GM10248 (cell line): ENCODE measurements at places on chromosomes 6 and 20.

GRCh38 chr6:156849806-156850205 is 72.6 kb downstream of the ARID1B start:
- no peak for DNase-seq

- DNase-seq = peak; percentile 61
These were observed 82.4 kb upstream of the TAB2 start for GRCh38 chr6:149235130-149235561.

GRCh38 chr20:4192378-4193068 is 177.2 kb upstream of the RNF24 start:
- no peak for DNase-seq

- DNase-seq = no peak
These were observed 2.5 kb downstream of the NECAB3 start for GRCh38 chr20:33671573-33672288.

- no peak for DNase-seq
These were observed 90.6 kb downstream of the DNAH8 start for GRCh38 chr6:38805692-38806091.

- DNase-seq = peak; percentile 82
These were observed 13.8 kb upstream of the GTF3C6 start for GRCh38 chr6:110944681-110945151.

GRCh38 chr6:106051226-106051625 is 34.9 kb upstream of the PRDM1 start:
- DNase-seq = no peak

DNA sequence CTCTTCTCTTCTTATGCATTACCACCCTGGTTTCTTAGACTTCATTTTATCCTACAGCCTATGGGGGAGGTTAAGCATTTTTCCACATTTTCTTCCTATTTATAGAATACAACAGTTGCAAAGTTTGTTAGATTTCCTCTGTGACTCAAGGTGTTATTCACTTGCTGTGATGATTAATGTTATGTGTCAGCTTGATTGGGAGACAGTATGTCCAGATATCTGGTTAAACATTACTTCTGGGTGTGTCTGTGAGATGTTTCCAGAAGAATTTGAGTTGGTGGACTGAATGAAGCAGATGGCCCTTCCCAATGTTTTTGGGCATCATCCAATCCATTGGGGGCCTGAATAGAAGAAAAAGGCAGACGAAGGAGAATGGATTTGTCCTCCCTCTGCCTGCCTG is 131.3 kb downstream of the C6orf118 start:
- DNase-seq = no peak

DNA sequence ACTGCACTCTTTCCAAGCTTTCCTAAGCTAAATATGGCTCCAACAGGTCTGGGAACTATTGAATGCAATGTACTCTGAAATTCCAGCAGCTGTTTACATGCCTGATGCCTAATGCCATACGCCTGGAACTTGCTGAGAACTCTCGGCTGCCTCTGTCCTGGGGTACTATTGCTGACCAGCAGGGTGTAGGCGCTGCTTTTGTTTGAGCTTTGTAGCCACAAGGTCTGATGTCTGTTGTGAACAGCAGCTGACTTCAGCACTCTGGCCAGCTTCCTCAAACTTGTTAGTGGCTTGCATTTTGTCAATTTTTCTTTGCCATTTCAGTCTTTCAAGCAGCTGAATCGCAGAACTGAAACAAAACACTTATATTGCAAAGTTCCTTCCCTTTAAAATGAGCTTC is 26.7 kb downstream of the SAYSD1 start:
- DNase-seq = no peak

DNA sequence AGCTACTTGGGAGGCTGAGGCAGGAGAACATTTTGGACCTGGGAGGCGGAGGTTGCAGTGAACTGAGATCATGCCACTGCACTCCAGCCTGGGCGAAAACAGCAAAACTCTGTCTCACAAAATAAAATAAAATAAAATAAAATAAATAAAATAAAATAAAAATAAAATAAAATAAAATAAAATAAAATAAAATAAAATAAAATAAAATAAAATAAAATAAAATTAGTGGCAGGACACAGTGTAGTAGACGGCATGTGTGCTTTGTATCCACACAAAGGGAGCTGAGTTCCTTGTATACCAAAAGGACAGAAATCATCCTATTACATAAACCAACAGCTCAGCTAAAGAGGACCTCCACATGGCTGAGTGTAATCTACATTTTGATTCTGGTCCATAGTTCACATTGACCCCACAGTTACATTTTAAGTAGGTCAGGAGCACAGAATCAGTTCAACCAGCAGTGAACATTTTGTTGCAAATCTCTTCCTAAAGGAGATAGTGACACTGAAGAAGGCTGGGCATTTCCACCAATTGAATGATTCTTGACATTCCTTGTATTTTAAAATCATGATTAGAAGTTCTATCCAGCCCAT is 91.7 kb upstream of the MAP7 start:
- DNase-seq = no peak

GRCh38 chr6:119066517-119066916 is 11.9 kb downstream of the FAM184A start:
- no peak for DNase-seq

- no peak for DNase-seq
These were observed 5.1 kb downstream of the FARS2 start for GRCh38 chr6:5266423-5266822.

DNA sequence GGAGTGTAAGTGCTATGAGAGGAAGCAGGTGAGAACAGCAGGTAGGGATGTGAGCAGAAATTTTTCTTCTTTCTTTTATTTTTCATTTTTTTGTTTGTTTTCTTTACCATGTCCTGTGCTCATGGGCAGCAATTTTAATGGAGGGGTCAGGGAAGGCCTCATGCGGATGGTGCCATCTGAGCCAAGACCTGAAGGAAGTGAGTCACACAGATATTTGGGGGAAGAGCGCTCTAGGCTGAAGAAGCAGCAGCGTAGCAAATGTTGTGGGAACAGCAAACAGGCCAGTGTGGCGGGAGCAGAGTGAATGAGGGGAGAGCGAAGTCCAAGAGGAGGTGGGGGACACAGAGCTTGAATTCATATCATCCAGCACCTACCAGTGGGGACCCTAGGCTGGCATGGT is 12.7 kb downstream of the SPDEF start:
- no peak for DNase-seq

DNA sequence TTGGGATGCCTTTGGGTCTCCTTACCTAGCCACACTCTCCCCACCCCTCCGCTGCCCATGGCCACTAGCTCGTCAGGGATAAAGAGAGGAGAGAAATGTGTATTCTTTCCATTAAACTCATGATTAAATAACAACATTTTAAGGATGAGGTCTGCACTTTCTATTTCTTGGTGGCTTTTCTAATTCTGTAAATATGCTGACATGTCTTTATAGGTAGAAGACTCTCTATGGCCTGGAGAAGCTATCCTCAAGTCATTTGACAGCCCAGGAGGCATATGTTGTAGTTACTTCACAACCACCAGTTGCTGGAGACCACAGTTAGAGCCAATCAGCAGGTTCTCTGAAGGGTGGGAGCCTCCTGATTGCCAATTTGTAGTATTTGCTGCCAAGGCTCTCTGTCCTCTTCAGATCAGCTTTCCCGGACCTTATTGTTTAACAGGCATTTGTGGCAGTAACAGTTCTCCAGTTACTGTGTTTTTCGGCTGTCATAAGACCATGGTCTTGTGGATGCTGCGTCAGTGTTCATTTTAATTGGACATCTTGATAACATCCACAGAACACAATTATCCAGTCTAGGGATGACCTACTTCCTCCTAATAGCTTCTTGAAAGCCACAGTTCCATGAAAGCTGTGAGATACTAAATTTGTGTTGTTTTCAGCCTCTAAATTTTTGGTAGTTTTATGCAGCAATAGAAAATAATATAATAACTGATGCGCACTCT is 205.0 kb upstream of the KCNQ5 start:
- DNase-seq = no peak

- DNase-seq = no peak
These were observed 846 bp downstream of the PDE10A start for GRCh38 chr6:165662041-165662748.

DNA sequence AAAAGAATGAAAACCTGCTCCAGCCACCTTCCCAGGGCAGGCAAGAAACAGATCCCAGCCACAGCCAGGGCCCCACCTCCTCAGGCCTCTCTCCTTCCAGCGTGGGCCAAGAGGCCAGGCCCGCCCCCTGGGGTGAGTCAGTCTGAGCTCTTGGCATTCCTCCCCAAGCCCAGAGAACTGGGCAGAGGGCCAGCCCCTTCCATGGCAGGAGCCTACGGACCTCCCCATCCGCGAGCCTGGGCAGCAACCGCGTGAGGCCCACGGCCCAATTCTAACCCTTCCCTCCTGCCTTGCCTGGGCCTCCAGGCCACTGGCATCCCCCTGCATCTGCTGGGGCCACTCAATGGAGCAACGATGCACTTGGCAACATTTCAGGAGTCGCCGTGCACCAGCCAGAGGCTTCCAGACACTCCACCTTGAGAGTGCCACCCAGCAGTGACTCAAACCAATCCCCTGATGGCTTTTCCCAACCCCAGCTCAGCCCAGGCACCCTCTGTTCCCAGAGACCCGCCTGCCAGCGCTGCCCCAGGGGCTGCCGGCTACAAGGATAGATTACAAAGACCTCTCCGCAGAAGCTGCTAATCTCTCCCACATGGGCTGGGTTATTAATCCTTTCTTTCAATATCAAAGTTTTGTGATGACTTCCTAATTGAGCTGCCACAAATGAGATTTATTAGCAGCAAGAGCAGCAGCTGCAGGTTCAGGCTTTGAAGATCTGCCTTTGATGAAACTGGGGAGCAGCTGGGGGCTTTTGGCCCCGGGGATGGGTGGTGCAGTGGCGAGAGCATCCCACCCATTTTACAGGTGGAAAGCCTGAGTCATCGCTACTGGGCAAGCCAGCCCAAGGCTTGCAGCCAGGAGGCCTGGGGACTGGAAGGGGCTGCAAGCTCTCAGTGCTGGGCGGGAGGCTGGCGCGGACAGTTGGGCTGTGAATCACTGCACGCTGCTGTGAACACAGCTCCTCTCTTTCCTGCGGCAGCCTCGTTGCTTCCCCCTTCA is 85.7 kb downstream of the NFATC2 start:
- DNase-seq = no peak

- no peak for DNase-seq
These were observed 13.7 kb downstream of the MAS1 start for GRCh38 chr6:159904497-159904911.

DNA sequence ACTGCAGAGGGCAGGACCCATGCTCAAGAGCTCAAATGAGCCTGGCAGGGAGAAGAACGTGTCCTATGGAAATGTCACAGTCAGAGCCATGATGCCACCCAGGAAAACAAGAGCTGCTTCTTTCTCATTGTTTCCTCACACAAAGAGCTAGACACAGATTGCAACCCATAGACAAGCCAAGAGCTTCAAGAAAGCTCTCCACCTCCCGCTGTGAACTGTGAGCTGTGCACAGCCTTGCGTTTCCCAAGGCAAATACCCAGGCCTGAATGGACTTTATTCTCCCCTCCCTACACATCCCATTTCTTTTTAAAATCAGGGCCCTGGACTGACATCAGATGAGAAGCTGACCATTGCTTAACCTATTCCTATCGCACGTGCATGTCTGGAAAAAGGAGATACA is 388.8 kb downstream of the RNGTT start:
- no peak for DNase-seq

- DNase-seq = no peak
These were observed 106.7 kb downstream of the FOXF2 start for GRCh38 chr6:1496092-1496491.

- DNase-seq = no peak
These were observed 34.8 kb downstream of the RNASET2 start for GRCh38 chr6:166921570-166921969.

- peak; percentile 39 for DNase-seq
These were observed 141.5 kb downstream of the MYB start for GRCh38 chr6:135322427-135323201.

DNA sequence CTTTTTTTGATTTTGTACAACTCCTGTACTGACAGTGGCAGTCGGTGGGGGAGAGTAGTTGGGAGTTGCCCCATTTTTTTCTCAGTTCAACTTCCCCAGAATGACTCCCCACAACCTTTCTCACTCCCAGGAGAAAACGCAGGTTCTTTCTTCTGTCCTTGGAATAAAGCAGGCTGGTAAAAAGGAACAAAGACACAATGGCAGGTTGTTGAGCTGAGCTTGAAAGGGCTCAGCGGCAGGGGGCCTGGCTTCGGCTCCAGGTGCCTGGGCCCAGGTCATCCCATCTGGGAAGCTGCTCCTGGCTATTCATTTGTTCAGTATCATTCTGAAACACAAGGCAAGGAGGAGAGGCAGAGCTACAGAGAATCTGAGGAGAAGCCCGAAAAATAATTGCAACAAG is 46.2 kb downstream of the PROKR2 start:
- no peak for DNase-seq

GRCh38 chr6:13695252-13695651 is 16.4 kb downstream of the RANBP9 start:
- DNase-seq = no peak

- DNase-seq = no peak
These were observed 167.2 kb downstream of the ARID1B start for GRCh38 chr6:156944412-156944811.

GRCh38 chr6:71656121-71656520 is 230.2 kb upstream of the RIMS1 start:
- no peak for DNase-seq

DNA sequence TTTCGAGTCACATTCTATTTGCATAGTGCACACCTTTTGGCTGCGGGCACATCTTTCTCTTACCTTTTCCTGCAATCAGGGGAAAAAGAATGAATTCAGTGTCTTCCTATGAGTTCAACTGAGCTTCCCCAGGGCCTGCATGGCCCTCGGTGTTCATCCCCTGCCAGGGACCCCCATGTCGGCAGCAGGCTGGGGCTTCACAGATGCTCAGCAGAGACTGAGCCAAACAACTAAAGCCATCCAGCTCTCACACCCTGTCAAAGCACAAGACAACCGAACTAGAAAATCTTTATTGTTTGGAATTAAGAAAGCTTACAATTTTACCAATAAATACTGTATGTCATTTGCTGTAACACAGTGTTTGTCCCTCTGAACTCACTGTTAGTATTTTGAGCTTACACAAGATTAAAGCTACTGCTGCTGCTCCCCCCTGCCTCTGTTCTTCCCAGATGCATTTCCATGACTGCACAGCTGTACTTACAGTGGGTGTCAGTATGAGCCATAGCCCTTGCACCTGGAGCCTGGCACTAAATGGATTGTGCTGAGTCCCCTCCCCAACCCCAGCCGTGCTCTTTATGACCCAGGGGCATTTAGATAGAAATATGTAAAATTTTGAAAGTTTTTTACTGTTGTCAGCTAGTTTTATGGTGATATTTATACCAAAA is 205.8 kb downstream of the TMEM242 start:
- DNase-seq = no peak

DNA sequence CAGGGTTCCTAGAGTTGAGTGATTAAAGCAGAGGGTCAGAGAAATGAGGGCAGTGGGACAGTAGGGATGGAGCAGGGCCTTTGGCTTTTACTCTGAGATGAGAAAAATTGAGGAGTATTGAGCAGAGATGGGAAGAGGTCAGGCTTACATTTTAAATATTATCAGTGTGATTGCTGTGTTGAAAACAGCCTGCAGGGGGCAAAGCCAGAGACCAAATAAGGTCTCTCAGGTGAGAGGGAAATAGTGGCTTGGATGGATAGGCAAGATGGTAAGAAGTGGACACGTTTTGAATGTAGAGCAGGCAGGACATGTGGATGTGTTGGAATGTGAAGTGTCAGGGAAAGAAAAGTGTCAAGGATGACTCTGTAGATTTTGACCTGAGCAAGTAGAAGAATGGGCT is 105.0 kb upstream of the MAP3K7 start:
- no peak for DNase-seq

GRCh38 chr20:3405696-3406358 is 1.6 kb downstream of the DNAAF9 start:
- no peak for DNase-seq

- DNase-seq = no peak
These were observed 21.8 kb downstream of the TMEM14B start for GRCh38 chr6:10769419-10769818.

GRCh38 chr20:56002908-56003800 is 2.2 kb downstream of the CBLN4 start:
- no peak for DNase-seq
